Bronchial epithelial cell (primary cell): ENCODE measurements at places on chromosomes 1 and 21. TPM values are rescaled to one million over a fixed set of nuclear protein-coding genes. Genes with fewer than 3 reads are reported as not detected.

- DNase-seq = no peak
Measured at GRCh38 chr21:45876381-45877170, 105.0 kb upstream of the COL6A1 start.

DNA sequence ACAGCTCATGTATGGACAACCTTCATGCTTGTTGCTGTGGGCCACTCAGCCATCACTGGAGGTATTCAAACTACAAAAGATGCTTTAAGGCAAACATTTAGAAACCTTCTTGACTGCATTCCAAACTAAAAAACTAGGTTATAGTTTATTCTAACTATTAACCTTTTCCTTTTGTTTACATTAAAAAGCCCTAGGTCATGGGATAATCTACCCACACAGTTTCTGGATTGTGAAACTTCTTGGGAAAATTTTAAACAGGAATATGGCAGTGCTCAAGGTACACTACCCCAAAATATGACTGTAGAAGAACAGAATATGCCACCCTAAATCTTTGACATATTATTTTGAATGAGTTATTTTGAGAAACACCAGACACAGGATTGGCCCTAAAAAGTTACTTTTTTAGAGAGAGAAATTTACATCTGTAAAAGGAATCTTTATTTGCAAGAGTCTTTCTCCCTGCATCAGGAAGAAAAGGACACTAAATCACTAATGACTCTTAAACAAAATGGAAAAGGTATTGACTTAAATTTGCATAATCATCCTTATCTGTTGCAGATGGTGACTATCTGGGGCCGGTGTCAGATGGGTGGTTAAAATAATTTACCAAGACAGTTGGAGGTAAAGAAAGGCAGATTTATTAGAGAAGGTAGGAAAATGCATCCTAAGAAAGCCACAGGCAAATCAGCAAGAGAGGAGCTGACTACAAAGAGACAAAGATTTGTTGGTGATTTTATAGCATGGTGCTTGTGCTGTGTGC, 25.1 kb upstream of the NUF2 start:
- DNase-seq = no peak

- DNase-seq = peak; percentile 88
Measured at GRCh38 chr1:18932387-18932786, 24.1 kb downstream of the IFFO2 start.

- DNase-seq = no peak
Measured at GRCh38 chr1:47576758-47577115, 138.9 kb downstream of the FOXD2 start.

GRCh38 chr21:46294647-46295176, 8.6 kb downstream of the YBEY start:
- DNase-seq = peak; percentile 14

RAB3B gene
- total RNA-seq = 2.2 and 3.4 TPM in 2 replicates

S100A14 gene
- 1,221 and 1,339 TPM in 2 replicates for total RNA-seq
